ENCODE measurements at places on chromosomes 4 and X.

GRCh38 chrX:17007134-17007768 is 60.8 kb downstream of the REPS2 start:
- no peak for DNase-seq

- DNase-seq = peak; percentile 20
Observed at GRCh38 chr4:121370729-121371325, 10.0 kb downstream of the QRFPR start.

DNA sequence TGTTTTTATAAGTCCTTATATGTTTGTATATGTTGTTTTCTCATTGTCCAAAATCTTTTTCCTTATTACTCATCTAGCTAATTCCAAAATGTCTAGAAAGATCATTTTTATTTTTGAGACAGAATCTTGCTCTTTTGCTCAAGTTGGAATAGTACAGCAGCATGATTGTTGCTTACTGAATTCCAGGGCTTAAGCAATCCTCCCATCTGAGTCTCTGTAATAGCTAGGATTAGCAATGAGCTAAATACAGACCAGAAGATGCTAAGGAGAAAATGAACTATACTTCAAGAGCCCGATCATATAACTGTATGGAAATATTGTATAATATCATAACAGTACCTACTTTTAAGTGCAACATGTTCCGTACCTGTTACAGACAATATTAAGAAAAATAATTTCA is 1027.0 kb downstream of the STIM2 start:
- DNase-seq = no peak

GRCh38 chr4:11455201-11455835 is 26.6 kb upstream of the HS3ST1 start:
- no peak for DNase-seq

GRCh38 chr4:170526471-170526870 is 436.7 kb upstream of the AADAT start:
- DNase-seq = no peak

DNA sequence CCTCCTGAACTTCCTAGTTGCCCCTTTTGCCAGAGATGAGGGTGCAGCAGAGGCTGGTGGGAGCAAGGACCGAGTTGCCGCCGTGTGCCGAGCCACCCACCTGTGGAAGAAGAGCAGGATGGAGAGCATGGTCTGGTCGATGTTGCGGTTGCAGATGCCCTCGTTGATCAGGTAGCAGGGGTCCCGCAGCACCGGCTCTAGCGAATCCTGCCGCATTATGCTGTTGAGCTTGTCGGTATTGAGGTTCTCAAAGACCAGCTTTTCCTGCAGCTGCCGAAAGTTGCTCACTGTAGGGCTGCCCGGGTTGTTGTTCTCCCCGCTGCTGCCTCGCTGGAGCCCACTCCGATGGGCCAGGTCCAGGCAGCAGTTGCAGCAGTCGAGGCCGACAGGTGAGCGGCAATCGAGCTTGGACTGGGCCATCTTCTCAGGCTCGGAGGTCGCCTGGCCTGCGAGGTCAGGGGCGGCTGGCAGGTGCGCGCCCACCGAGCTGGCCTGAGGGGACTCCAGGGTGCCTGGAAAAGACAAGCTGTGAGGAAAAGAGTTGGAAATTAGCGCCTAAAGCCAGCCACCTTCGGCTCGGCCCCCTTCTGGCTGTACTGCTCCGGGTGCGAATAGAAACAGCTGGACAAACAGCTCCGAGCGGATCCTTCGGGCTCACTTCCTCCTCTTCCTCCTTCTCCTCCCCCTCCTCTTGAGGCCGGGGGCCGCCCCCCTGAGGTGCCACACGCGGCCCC is 420 bp downstream of the TSC22D3 start:
- peak; percentile 23 for DNase-seq

- DNase-seq = peak; percentile 21
Observed at GRCh38 chr4:41957634-41958033, 22.4 kb downstream of the TMEM33 start.

GRCh38 chrX:41452565-41453356 is 5.6 kb downstream of the NYX start:
- DNase-seq = no peak

- no peak for DNase-seq
Observed at GRCh38 chrX:37745835-37746217, 34.0 kb upstream of the CYBB start.

- DNase-seq = no peak
Observed at GRCh38 chr4:38030023-38030422, 69.8 kb downstream of the PTTG2 start.

GRCh38 chrX:19887911-19888879 is 795 bp upstream of the SH3KBP1 start:
- peak; percentile 66 for DNase-seq

DNA sequence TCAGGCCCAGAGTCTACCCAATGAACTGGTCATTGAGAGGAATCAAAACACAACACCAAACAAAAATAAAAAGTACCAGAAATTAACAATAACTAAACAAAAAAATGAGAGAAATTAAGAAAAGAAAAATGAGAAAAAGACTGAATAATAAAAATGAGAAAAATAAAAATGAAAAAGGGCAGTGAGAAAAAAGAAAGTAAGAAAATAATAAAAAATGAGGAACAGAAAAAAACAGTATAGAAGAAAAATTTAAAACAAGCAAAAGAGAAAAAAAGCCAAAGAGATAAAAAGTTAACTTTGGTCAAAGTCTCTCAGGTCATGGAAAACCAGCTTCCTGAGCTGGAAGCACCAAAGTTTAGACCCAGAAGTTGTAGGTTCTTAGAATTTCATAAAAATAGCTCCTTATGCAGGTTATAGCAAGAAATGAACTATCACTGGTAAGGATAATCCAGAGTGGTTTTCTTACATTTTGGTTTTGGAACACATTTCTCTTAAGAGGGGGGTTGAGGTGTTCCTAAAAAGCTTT is 51.0 kb upstream of the WDR17 start:
- no peak for DNase-seq

Data from HuH-7 (cell line).